ENCODE measurements at places on chromosomes 4 and X.

DNA sequence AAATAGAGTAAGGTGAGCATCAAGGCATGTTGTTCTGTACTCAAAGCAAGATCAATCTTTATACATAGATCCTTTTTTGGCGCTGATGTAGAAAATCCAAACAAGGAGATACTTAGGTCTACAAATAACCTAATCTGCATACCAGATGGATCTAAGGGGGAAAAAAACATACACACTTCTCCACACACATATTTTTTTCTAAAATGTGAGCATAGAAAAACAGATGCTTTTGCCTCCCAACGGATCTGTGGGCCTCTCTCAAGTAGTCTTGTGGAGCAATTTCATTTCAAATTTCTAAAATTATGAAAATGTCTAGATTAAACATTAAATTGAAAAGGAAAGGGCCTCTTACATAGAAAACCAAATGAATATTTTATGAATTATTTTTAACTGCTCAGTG lies 166.1 kb downstream of the GRIA3 start:
- DNase-seq: no peak

DNA sequence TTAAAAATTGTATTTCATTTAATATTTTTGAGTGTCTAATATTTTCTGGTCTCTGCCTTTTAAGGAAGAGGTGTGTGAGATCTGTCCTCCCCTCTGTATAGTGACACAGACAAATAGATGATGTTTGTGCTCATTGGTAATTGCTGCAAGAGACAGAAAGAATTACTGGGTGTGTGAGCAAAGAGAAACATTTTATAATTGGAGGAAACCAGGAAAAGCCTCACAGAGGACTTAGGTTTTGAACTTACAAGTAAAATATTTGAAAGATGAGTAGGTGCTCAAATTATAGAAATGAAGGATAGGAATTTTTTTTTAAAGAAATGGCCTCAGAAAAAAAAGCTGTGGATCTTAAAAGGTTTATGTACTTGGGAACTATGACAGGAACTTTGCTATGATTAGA lies 149.8 kb downstream of the SPCS3 start:
- no peak for DNase-seq

DNA sequence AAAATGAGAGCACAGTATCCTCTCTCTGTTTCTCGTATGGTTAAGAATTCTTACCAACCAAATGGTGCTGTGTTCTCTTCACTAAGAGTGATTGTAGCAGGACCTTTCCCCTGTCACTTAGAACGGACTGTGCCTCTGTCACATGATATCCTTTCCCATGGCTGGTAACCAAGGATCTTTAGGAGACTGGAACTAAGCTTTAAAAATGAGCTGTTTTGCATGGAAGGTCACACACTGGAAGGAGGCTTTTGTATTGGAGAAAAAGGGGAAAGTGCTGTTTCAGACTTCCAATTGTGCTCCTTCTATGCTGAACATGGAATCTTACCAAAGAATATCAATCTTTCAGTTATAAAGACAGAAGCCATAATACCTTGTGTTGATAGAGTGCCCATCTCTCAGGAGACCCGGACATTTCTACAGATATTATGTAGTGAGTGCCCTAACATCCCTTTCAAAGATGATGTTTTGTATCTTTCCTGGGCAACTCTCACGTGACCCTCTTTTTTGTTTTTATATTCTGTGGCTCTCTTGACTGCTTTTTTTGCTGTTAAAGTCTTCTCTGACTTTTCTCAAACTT lies 148.6 kb downstream of the SLC4A4 start:
- no peak for DNase-seq

GRCh38 chr4:1164956-1165545 lies 7.3 kb downstream of the SPON2 start:
- DNase-seq: no peak

DNA sequence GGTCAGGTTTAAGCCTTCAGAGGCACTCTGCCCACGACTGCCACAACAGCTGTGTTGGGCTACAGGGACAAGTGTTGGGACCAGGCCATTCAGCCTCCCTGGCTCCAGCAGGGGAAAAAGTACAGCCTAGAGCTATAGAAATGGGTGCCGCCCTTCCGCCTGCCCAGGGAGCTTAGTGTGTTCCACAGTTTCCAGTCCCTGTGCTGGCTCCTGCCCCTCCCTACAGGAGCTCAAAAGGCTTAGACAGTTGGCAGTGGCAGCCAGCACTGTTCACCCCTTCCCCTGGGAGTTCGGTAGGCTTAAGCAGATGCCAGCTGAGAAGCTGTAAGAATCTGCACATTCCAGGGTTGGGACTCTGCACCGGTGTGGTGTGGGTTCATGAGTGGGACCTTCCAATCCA lies 408.2 kb upstream of the INTU start:
- no peak for DNase-seq
